ENCODE measurements at places on chromosomes 3 and 15.
A peak's percentile ranks its signal among the peaks of the same experiment; 100 is the strongest.

GRCh38 chr15:97745481-97746071 is 214.9 kb upstream of the ARRDC4 start:
- peak; percentile 6 for DNase-seq

DNA sequence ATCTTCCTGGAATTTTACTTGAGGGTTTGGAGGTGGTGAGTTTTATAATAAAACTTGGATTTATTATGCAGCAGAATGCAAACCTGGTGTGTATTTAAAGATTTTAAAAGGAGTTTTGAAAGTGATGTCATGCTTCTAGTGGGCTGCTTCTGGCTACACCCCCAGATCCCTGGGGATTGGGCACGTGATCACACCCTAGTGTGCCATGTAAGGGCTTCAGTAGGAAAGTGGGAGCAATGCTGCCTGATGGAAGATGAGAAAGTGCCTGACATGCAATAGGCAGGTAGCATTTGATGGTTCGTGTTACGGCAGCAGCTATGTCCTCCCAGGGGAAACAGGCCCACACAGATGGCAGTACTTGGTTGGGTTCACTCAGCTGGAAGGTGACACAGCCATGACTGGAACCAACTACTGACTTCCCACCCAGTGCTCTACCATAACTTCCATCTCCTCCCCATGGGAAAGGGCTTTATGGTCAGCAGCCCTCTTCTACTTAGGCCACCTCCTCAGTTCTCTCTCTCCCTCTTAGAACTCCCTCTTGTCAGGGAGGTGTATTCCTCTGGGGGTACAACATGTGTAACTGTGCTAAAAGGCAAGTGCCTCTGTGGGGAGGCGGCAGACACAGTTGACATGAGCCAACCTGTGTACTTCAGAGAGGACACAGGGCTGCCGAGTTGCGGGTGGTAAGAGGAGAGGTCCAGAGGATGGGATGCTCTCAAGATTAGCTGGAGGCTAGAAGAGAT is 5.6 kb downstream of the ITPKA start:
- DNase-seq, result no peak

DNA sequence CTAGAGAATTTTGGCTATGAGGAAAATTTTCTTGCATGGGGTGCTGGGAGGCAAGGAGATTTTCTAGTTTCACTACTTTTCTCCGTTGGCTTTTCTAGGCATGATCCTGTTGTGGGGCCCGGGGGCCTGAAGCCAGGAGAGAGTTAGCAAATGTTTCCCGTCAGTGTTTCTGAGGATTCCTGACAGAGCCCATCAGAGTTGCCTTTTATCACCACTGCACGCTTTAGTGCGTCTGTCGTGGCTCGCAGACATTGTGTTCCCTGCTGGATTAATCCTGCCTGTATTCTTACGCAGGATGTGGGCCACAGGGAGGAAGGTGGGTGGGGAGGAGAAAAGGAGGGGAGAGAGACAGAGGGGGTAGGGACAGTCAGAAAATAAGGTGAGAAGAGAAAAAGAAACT is 18.1 kb upstream of the BOC start:
- no peak for DNase-seq

DNA sequence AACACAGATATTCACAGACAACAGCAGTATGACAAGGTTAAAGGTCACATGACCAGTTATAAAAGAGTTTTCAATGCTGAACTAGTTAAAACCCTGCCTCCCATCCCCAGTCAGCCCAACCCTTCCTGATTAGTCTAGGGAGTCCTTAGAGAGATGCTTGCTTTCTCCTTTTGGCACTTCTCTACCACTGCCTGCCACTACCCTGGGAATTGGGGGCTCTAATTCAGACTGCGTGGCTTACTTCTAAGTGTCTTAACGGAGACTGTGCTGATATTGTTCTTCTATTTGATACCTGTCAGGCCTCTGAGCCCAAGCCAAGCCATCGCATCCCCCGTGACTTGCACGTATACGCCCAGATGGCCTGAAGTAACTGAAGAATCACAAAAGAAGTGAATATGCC is 11.7 kb upstream of the TRA2B start:
- DNase-seq, result no peak

GRCh38 chr15:72911626-72912025 is 128.1 kb upstream of the ADPGK start:
- no peak for DNase-seq

- DNase-seq, result peak; percentile 49
Measured at GRCh38 chr3:179898024-179898423, 138.7 kb downstream of the PEX5L start.

DNA sequence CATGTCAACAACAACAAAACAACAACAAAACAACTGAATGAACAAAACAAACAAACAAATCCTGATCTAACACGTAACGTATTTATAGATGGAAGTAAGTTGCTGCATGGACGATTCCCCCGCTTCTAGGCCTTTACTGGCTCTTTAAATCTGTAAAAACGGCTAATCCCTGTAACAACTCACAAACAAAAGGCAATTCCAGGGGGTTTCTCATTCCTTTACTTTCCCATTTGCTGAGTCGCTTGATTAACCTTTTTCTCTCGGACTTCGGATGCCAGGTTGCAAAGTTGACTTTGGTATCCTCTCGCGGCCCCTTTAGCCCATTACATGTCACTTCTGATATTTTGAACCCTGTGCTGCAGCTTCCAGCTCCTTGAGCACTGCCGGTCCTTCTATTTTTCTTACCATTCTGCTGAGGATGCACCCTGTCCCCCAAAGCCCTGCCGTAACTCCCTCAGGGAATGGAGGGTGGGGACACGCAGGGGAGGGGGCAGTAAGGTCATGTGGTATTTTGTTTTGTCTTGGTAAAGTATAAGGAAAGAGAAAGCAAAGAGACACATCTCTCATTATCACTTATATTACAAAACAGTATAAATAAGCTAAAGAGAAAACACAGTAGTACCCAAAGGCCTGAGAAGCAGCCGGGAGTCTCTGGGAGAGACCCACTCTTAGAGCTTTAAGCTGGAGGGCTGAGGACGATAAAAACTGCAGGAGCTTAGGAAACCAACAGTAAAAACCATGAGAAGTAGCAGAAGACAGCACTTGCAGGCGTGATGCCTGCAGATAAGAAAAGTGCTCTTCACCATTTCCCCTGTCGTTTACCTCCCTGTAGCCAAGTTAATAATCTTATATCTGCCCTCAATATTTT is 457.8 kb upstream of the ZNF717 start:
- DNase-seq, result no peak

GRCh38 chr3:41569632-41570305 is 370.5 kb downstream of the CTNNB1 start:
- DNase-seq, result peak; percentile 61

DNA sequence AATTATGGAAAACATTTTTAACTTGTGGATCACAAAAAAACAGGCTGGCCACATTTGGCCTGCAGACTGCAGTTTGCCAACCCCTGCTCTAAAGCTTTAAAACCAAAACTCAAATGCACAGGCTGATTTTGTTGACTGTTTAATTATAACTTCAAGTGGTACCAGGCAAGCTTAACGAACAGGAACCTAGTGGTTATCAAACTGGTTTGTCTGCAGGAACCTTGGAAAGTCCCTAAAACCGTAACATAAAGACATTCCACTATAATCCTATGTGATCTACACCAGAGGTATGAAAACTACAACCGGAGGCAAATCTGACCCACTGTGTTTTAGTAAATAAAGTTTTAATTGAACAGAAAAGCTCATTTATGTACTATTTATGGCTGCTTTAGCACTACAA is 52.4 kb downstream of the TBL1XR1 start:
- DNase-seq, result peak; percentile 47

GRCh38 chr3:31878231-31878838 is 102.7 kb downstream of the OSBPL10 start:
- DNase-seq, result no peak

GRCh38 chr3:73611176-73611575 is 13.6 kb downstream of the PDZRN3 start:
- DNase-seq, result no peak

- no peak for DNase-seq
Measured at GRCh38 chr3:46883830-46884185, 6.3 kb downstream of the PTH1R start.

DNA sequence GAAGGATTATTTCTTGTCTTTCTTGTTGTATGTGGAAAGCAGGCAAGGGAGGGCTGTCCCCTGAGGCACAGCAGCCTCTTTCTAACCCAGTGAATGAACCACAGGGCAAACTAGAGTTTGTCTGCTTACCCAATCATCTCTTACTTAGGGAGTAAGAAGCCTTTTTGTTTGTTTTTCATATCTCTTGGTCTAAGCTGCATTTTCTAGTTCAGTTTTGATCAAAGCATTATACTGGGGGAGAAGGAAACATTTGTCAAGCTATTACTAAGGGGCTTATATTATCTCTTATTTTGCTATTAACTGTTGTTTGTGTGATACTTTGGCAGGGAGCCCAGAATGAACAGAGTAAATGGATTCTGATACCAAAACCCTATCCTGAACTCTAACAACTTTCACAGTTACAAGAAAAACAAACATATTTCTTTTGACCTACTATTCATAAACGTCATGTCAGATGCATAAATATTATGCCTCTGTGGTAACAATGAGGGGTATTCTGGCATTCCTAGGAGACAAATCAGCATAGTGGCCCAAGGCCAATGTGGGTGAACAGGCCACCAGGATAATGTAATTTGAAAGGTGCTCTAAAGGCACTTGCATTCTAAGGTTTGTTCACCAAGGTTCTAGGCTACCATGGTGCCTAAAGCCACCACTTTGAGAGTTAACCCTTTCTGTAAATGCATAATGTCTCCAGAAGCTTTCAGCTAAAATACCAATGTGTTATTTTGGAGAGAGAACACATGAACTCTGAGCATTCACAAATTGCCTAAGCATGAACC is 271.6 kb upstream of the ZPLD1 start:
- DNase-seq, result peak; percentile 89

- DNase-seq, result no peak
Measured at GRCh38 chr3:170589113-170589512, 3.2 kb upstream of the SLC7A14 start.

- DNase-seq, result no peak
Measured at GRCh38 chr3:190588570-190588969, 74.7 kb downstream of the IL1RAP start.

DNA sequence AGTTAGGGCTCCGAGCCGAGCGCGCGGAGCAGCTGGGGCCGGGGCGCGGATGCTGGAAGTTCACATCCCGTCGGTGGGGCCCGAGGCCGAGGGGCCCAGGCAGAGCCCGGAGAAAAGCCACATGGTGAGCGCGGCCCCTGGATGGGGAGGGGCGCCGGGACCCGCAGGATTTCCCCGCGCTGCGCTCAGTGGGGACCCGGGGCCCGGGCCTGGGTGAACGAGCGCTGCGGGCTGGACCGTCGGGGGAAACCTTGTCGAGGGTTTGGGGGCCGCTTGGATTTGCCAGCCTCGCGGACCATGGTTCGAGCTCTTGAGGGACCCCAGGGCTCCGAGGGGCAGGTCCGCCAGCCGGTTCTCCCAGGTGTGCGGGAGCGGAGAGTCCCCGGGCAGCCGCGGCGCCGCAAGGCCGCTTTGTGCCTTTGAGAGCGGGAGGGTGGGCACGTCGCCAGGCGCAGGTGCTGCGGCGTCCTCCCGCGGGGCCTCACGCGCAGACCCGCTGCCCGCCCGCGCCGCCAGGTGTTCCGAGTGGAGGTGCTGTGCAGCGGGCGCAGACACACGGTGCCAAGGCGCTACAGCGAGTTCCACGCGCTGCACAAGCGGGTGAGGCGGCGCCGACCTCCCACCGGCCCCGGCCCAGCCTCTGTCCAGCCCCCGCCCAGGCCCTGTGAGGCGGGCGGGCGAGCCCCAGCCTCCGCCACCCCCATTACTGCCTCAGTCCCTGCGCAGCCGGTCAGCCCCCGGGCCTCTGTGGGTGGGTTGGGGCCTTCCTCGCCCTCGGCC is at the start of gene SNX22:
Gene SNX22, plus strand, starts transcription at position 5 of the 780 bp plus-strand sequence. Its CDS starts 45 bp downstream, at position 50.
- no peak for DNase-seq

DNA sequence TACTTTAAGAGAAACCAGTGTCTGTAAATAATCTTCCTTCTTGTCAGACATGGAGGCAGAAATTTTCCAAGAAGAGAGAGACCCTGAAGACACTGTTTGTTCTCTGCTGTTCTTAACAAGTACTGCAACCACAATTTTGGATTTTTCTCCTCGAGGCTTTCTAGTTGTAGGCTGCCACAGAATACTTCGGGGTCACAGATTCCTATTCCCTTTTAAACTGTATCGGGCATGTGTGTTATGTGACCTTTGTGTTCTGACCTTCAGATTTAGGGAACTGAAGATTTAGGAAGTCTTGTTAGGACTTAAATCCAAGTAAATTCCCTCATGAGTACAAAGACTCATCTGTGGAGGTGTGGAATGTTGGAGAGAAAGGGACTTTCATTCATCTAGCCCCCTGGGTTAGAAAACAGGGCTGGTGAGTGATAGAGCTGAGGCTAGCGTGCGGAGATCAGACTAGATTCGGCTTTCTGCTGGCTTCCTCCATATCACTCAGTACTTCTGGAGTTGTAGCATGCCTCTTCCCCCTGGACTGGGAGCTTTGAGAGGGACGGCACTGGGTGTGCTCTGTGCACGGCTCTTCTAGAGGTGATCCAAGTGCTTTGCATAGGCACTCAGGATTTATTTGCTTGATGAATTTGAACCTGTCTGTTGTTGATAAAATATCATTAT is 237.0 kb downstream of the LPP start:
- no peak for DNase-seq

DNA sequence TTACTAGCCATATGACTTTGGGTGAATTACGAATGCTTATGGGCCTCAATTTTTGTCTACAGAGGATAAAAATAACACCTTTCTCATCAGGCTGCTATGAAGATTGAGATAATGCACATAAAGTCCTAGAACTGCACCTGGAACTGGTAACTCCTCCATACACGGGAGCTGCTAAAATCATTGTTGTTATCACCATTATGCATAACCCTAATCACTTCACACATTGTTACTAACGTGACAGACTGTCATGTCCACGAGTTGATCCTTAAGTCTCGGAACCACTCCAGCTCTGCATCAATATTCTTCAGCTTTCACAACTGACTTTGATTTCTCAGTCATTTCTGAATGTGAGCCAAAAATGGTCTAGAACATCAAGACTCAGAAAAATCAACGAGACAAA is 64.1 kb downstream of the RFTN1 start:
- no peak for DNase-seq

DNA sequence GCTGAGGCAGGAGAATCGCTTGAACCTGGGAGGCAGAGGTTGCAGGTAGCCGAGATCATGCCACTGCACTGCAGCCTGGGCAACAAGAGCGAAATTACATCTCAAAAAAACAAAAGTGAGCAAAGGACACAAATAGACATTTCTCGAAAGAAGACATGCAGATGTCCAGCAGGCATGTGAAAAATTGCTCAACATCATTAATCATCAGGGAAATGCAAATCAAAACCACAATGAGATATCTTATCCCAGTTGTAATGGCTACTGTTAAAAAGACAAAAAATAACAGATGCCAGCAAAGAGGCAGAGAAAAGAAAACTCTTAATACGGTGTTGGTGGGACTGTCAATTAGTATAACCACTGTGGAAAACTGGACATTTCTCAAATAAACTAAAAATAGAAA is 20.9 kb downstream of the ASB7 start:
- no peak for DNase-seq

DNA sequence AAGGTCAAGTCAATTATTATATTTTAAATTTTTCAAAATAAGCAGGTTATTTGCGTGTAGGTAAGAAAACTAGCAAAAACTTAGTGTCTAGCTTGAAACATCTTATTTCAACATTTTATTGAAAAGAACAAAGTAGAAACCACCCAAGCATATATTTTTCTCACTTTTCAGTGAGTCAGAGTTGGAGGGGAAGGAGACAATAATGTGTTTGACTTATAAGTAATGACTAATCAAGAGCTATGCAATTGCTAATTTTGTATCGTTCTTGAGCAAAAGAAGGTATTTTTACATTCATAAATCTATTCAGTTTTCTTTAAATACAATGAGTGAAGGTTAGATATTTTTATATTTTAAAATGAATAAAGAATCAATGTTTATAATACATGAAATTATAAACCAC is 54.4 kb upstream of the P2RY1 start:
- no peak for DNase-seq

All from RCC 7860 (cell line).